Left hindlimb (tissue), 1 donor: ENCODE measurements at places on chromosomes 3 and 15.

DNA sequence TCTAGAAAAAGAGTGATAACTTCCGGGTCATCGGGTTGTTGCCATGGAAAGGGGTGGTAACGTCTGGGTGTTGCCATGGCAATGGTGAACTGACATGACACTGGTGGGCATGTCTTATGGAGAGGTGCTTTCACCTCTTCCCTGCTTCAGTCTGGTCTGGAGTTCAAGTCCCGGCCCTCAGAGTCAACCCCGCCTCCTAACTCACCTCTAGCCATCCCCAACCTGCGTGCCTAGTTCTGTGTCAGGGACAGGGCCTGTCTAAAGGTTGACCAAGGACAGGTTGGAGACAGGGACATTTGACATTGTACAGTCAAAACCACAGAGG, 96.0 kb downstream of the LSM3 start:
- no peak for DNase-seq

GRCh38 chr15:91238644-91239425, 138.8 kb downstream of the SV2B start:
- no peak for DNase-seq

DNA sequence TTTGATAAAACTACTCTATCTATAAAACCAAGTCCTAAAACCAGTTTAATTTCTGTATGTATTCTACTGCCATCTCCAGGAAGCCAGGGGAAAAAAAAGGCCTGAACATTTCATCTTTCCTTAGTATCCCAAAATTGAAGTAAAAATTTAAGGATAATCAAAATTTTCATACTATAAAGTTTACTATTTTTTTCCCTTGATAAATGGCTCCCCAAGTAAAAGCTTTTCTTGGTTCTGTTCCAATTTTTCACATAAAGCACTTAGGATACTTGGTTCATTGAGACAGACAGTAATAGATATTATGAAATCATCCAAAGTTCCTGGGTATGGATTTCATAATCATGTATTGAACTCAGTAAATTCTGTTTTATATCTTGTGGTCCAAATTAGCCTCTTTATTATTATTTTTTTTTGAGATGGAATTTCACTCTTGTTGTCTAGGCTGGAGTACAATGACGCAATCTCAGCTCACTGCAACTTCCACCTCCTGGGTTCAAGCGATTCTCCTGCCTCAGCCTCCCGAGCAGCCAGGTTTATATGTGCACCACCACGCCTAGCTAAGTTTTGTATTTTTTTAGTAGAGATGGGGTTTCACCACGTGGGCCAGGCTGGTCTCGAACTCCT, 34.5 kb downstream of the ICE2 start:
- DNase-seq: no peak

GRCh38 chr15:70291305-70292075, 193.8 kb upstream of the TLE3 start:
- DNase-seq: no peak

GRCh38 chr3:37481982-37482381, 307.6 kb upstream of the LRRFIP2 start:
- DNase-seq: no peak

DNA sequence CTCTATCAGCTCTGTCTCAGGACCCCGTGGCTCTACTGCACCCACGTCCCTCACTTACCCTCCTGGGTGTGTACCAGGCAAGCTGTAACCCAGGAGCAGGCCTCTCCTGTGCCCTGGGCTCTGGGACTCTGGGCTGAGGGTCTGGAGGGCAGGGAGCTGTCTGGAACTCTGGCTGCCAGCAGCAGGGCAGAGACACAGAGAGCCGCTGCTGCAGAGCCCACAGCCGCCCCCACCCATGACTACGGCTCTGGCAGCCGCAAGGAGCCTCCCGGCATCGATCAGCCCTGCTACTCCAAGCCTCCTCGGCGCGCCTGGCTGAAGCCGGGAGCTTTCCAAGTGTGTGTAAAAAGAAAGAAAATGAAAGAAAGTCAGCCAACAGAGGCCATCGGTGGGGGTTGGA, 103.7 kb upstream of the ATP2B2 start:
- DNase-seq: no peak

- DNase-seq: no peak
Observed at GRCh38 chr15:47727676-47728075, 10.4 kb downstream of the SEMA6D start.

- no peak for DNase-seq
Observed at GRCh38 chr3:189507856-189508255, 123.3 kb upstream of the TP63 start.

GRCh38 chr15:89521605-89522004, 25.2 kb upstream of the RHCG start:
- DNase-seq: no peak

- no peak for DNase-seq
Observed at GRCh38 chr3:100427699-100428098, 26.4 kb downstream of the LNP1 start.

DNA sequence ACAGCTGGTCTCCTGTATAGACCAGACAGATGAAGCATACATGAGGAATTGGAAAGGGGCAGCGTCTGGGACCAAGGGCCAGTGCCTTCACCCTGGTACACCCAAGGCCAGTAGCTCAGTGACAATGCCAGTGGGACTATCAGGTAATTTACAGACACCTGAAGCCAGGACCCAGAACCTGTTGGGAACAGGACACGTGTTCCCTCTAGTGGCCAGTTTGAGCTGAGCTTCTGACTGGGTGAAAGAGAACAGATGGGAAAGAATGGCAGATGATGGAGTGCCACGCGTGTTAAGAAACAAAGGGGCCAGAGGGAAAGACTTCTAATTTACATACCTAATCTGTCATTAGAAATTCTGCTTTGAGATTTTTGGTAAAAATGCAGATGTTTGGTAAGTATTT, 5.1 kb upstream of the SLC25A38 start:
- DNase-seq: no peak
